Esophagus muscularis mucosa (tissue), 4 donors: ENCODE measurements at places on chromosomes 13 and 19. TPM values are rescaled to one million over a fixed set of nuclear protein-coding genes. Genes with fewer than 3 reads are reported as not detected.
A peak's percentile ranks its signal among the peaks of the same experiment; 100 is the strongest.

The ZNF554 gene
- 2.9 TPM for total RNA-seq

The MEF2B gene
- not detected for total RNA-seq

The SYCN gene
- total RNA-seq: not detected

The RHPN2 gene
- 2.3 TPM for total RNA-seq

The EPS8L1 gene
- 1.1 TPM for total RNA-seq

The CYP4F2 gene
- total RNA-seq: not detected

The ZNF320 gene
- 11.6 TPM for total RNA-seq

The ZNF441 gene
- total RNA-seq: 7.9 TPM

The STXBP2 gene
- 7.2 TPM for total RNA-seq

The KRTDAP gene
- not detected for total RNA-seq

The ZNF541 gene
- not detected for total RNA-seq

The GPALPP1 gene
- 19.0 TPM for total RNA-seq

GRCh38 chr13:89486709-89487108, 1815.5 kb downstream of the SLITRK5 start:
- H3K4me3 ChIP-seq: no peak overlapping the region
- no peaks in the 10 kb centered on the region for H3K36me3 ChIP-seq
- no peaks in the 10 kb centered on the region for H3K27me3 ChIP-seq
- DNase-seq: no peak
- H3K27ac ChIP-seq: no peak overlapping the region

DNA sequence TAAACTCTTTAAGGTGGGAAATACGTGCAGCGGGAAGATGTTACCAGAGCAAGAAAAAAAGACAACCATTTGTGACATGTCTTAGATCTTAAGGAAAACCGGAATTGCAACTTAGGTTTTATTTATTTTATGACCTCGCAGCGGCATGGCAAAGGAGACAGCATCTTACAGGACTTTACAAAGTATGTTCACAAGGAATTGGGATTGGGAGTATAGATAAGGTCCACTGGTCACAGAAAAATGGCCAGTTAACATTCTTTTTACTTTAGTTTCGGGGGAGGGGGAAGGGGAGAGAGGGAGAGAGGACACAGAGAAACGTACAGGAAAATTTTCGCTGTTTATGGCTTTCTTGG, 104.5 kb upstream of the DIAPH3 start:
- DNase-seq: no peak
- H3K27me3 ChIP-seq: no peaks in the 10 kb centered on the region
- no peaks in the 10 kb centered on the region for H3K36me3 ChIP-seq
- no peaks in the 10 kb centered on the region for H3K4me1 ChIP-seq
- peak overlapping the region; percentile 45 for H3K4me3 ChIP-seq
- H3K27ac ChIP-seq: no peak overlapping the region

GRCh38 chr19:15404780-15405211, 14.0 kb downstream of the AKAP8L start:
- no peak overlapping the region for H3K4me3 ChIP-seq
- DNase-seq: no peak
- peak overlapping the region; percentile 72 for H3K27ac ChIP-seq
- H3K27me3 ChIP-seq: no peaks in the 10 kb centered on the region
- peaks cover 91% of the 10 kb centered on the region for H3K4me1 ChIP-seq

DNA sequence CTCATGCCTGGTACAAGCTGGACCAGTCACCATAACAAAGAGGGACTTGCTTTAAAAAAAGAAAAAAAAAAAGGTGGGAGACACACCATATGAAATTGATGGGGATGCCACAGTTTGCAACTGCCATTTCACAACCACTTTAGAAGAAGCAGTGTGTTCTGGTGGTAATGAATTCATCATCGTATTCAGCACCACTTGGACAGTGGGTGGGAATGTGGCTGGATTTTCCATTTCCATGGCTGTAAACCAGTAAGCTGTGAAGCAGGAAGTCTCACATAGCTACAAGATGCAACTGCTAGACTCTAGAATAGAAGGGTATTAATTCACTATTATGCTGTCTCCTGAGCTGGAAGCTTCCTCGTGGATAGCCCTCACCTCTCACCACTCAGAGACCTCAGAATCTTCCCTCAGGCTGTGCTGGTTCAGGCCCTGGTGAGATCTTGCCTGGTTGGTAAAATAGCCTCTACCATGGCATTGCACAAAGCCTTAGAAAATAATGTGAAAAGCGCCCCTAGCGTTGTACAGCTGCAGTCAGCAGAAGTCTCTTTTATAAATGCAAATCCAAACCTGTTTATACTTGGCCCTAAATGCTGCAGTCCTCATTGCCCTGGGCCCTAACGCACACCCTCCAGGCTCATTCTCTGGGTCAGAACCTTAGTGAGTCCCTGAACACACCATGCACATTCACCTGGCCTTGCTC, 150.7 kb downstream of the KCTD15 start:
- H3K27me3 ChIP-seq: no peaks in the 10 kb centered on the region
- H3K27ac ChIP-seq: no peak overlapping the region
- no peaks in the 10 kb centered on the region for H3K36me3 ChIP-seq
- H3K4me3 ChIP-seq: no peak overlapping the region
- DNase-seq: peak; percentile 68

- H3K4me1 ChIP-seq: no peaks in the 10 kb centered on the region
- no peaks in the 10 kb centered on the region for H3K36me3 ChIP-seq
- no peak for DNase-seq
- no peak overlapping the region for H3K4me3 ChIP-seq
- H3K27ac ChIP-seq: no peak overlapping the region
- H3K27me3 ChIP-seq: no peaks in the 10 kb centered on the region
Measured at GRCh38 chr13:47005756-47006414, 109.0 kb upstream of the HTR2A start.

DNA sequence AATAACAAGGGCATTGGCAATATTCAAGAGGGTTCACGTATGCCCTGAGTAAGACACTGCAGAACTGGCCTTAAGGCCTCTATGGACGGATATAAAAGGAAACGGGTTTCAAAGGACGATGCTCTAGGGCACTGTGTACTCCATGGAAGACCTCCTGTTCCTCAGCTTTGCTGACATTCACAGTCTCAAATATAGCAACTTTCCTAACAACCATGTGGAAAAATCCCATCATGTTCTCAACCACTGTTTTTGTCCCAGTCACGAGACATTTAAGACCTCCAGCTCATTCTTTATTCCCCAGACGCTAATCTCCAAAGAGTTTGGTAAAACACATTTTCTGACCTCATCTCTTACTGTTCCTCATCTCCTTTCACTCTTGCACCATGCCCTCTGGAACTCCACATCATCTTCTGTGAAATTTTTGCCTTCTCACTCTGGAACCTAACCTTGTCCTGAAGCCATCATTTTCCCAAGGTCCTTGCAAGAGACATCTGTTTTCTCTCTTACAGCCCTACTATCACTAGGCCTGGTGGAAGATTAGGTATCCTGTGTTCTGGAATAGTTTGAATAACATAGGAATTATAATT, 37.6 kb downstream of the SPRY2 start:
- no peaks in the 10 kb centered on the region for H3K27me3 ChIP-seq
- H3K27ac ChIP-seq: no peak overlapping the region
- DNase-seq: no peak
- no peak overlapping the region for H3K4me3 ChIP-seq
- H3K36me3 ChIP-seq: no peaks in the 10 kb centered on the region

DNA sequence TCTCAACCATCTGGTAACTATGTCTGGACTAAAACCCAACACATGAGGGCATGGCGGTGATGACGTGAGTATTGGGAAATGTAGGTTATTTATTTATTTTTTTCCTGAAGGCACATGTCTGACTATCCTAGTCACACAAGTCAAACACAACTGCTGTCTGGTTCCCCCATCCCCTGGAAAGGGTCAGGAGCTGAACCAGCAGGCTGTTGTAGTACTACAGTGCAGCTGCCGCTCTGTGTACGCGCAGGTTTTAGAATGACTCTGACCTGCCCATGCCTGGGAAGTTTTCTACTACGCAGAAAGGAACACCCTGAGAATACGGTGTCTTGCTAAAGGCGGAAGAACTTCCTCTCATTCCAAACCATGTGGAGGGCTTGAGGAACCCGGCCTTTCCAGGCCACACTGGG, 1.2 kb downstream of the SLC7A1 start:
- H3K36me3 ChIP-seq: no peaks in the 10 kb centered on the region
- H3K4me1 ChIP-seq: peaks cover 45% of the 10 kb centered on the region
- H3K27me3 ChIP-seq: peaks cover 6% of the 10 kb centered on the region
- peak overlapping the region; percentile 99 for H3K4me3 ChIP-seq

- H3K4me3 ChIP-seq: no peak overlapping the region
- H3K27me3 ChIP-seq: no peaks in the 10 kb centered on the region
- no peak for DNase-seq
- H3K36me3 ChIP-seq: no peaks in the 10 kb centered on the region
Measured at GRCh38 chr19:30648866-30649862, 277.0 kb downstream of the ZNF536 start.

- DNase-seq: no peak
- H3K27ac ChIP-seq: peak overlapping the region; percentile 47
- no peaks in the 10 kb centered on the region for H3K27me3 ChIP-seq
- H3K4me1 ChIP-seq: peaks cover 20% of the 10 kb centered on the region
- peaks cover 4% of the 10 kb centered on the region for H3K36me3 ChIP-seq
Measured at GRCh38 chr13:106507560-106508274, 27.7 kb downstream of the EFNB2 start.

GRCh38 chr19:18231775-18232174, 5.5 kb upstream of the PDE4C start:
- no peak overlapping the region for H3K27ac ChIP-seq
- peaks cover 31% of the 10 kb centered on the region for H3K27me3 ChIP-seq
- H3K4me3 ChIP-seq: no peak overlapping the region
- no peak for DNase-seq
- peaks cover 9% of the 10 kb centered on the region for H3K4me1 ChIP-seq

DNA sequence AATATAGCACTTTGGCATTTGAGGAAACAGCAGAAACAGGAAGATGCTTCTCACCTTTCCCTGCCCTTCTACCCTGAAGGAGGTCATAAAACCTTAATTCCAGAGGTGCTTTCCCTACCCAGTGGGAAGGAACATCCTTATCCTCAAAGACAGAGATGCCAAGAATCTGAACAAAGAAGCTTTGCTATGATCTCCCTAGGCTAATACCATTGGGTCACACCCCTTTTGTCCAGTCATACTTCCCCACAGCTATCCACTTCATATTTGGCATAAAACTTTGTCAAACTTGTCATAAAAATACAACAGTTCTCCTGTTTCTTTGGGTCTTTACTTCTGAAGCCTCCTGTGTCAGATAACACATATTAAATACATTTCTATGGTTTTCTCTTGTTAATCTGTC, 21.7 kb upstream of the RXFP2 start:
- H3K36me3 ChIP-seq: no peaks in the 10 kb centered on the region
- DNase-seq: no peak
- no peak overlapping the region for H3K27ac ChIP-seq
- no peaks in the 10 kb centered on the region for H3K27me3 ChIP-seq
- no peak overlapping the region for H3K4me3 ChIP-seq

DNA sequence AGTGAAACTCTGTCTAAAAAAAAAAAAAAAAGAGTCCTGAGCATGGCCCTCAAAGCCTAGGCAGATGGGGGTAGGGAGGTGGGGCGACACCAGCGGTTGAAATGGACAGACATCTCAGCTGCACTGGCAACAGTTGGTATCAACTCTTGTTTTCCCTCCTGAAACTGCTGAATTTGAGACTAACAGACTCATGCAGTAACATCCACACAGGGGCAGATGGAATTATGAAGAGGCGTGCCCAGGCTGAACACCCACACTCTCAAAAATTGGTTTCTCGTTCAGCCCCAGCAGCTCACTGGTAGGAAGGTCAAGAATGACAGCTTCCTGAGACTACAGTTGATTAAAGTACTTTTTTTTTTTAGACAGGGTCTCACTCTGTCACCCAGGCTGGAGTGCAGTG, 24.1 kb downstream of the PBX4 start:
- H3K4me3 ChIP-seq: no peak overlapping the region
- no peak overlapping the region for H3K27ac ChIP-seq
- peaks cover 13% of the 10 kb centered on the region for H3K4me1 ChIP-seq
- H3K27me3 ChIP-seq: no peaks in the 10 kb centered on the region

DNA sequence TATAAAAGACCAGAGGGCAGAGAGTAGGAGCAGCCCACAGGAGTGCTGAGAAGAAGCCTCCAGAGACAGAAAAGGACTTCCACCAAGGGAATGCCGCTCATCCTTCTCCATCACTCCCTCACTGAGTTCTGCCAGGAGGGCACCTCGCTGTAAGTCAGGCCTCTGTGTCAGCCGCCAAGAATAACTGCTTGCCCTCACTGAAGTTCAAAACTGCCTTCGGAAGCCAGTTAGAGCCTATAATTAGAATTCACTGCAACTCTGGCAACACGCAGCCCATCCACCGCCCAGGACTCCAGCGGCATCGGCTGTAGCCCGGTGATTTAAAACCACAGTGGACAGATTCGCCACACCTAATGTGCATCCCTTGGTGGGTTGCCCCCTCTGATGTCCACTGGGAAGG, 281.8 kb upstream of the ZNF507 start:
- H3K4me1 ChIP-seq: peaks cover 6% of the 10 kb centered on the region
- DNase-seq: no peak
- no peak overlapping the region for H3K4me3 ChIP-seq
- no peaks in the 10 kb centered on the region for H3K27me3 ChIP-seq
- H3K27ac ChIP-seq: no peak overlapping the region

- H3K27ac ChIP-seq: no peak overlapping the region
- H3K4me1 ChIP-seq: no peaks in the 10 kb centered on the region
- no peaks in the 10 kb centered on the region for H3K27me3 ChIP-seq
- no peaks in the 10 kb centered on the region for H3K36me3 ChIP-seq
- H3K4me3 ChIP-seq: no peak overlapping the region
Measured at GRCh38 chr19:49326165-49326704, 1.2 kb upstream of the SLC6A16 start.

- H3K36me3 ChIP-seq: peaks cover 7% of the 10 kb centered on the region
- peak; percentile 98 for DNase-seq
- H3K4me1 ChIP-seq: peaks cover 18% of the 10 kb centered on the region
- H3K4me3 ChIP-seq: peak overlapping the region; percentile 51
- peaks cover 76% of the 10 kb centered on the region for H3K27me3 ChIP-seq
Measured at GRCh38 chr19:1507763-1508506, 4.9 kb downstream of the ADAMTSL5 start.

GRCh38 chr13:110379905-110380341, 72.8 kb downstream of the COL4A2 start:
- no peak overlapping the region for H3K4me3 ChIP-seq
- H3K27me3 ChIP-seq: no peaks in the 10 kb centered on the region
- H3K27ac ChIP-seq: peak overlapping the region; percentile 74
- no peaks in the 10 kb centered on the region for H3K36me3 ChIP-seq

GRCh38 chr13:101624981-101625380, 172.5 kb downstream of the ITGBL1 start:
- DNase-seq: no peak
- H3K4me3 ChIP-seq: no peak overlapping the region
- H3K4me1 ChIP-seq: peaks cover 18% of the 10 kb centered on the region
- H3K27ac ChIP-seq: peak overlapping the region; percentile 19
- H3K36me3 ChIP-seq: no peaks in the 10 kb centered on the region

DNA sequence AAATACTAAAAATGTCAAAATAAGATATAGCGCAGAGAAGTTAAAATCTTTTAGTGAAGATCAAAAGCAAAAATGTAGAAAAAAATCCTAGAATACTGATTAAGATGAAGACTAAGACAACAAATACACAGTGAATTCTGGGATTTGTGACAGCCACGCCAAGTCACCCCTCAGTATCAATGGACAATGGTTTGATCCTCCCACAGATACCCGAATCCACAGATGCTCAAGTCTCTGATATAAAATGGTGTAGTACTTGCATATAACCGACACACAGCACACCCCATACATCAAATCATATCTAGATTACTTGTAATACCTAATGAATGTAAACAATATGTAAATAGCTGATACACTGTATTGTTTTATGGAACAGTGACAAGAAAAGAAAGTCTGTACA, 5.9 kb downstream of the MIPEP start:
- H3K27me3 ChIP-seq: no peaks in the 10 kb centered on the region
- DNase-seq: no peak
- no peak overlapping the region for H3K4me3 ChIP-seq
- H3K27ac ChIP-seq: no peak overlapping the region
- peaks cover 11% of the 10 kb centered on the region for H3K4me1 ChIP-seq
